Stimulated activated CD8-positive, alpha-beta memory T cell treated with anti-CD3 and anti-CD28 coated beads, Interleukin-7, amount 100 ng/mL, for 24 hours (primary cell): ENCODE measurements at places on chromosomes 7 and 10.

- DNase-seq, result no peak
Observed at GRCh38 chr10:71401056-71401455, 4.3 kb downstream of the CDH23 start.

DNA sequence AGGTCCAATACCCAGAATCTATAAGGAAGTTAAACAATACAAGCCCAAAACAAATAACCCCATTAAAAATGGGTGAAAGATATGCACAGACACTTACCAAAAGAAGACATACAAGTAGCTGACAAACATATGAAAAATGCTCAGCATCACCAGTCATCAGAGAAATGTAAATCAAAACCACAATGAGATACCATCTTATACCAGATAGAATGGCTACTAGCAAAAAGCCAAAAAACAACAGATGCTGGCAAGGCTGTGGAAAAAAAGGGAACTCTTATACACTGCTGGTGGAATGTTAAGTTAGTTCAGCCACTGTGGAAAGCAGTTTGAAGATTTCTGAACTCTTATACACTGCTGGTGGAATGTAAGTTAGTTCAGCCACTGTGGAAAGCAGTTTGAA lies 331.1 kb downstream of the KIF20B start:
- no peak for DNase-seq

DNA sequence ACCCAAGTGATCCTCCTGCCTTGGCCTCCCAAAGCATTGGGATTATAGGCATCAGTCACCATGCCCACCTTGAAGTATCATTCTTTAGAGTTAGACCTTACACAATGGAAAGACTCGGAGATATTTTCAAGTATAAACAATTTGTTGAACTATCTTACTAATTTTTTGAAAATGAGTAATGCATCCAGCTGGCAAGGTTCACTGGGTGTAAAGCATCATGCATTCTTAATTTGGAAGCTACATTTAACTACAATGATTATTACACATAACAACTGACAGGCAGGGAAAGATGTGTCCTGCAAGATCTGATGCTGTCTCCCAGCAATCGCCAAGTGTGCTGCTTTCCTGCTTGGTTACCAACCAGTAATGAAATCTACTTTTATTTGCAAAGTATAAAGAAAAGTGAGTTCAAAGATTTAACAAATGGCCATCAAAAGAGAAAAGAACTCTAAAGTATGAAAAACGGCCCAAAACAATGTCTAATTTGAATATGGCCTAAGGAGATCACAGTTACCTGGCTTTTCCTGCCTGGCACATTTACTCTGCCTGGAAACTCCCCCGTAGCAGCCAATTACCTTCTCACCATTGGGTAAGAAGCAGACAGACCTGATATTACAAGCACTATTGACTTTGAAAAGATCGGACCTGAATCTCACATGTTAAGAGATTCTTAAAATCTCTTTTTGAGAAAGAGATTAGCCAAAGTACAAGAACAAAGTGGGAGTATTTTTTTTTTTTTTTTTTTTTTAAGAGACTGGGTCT lies 59.3 kb upstream of the NMT2 start:
- DNase-seq, result no peak

DNA sequence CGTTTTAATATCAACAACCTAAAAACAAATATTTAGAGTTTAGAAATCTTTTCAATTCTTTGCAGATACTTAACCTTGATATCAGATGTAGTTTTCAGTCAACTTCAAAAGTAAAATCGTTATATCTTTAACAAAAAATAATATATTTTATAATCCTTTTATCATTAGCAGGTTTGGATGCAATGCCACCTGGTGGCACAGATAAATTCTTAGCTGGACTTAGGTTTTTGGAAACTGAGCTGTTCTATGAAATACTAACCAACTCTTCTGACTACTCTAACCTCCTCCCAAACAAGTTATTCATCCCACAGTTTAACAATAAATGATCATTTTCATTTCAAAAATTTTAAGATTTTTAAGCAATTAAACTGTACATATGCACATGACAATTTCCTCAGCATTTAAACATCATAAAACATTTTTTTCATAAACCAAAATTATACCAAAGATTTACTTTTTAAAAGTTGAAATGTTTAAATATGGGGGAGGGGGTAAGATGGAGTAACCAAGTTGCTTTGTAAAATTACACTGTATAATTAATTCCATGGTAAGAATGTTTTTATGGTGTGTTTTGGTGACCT lies 56.9 kb downstream of the HIBADH start:
- DNase-seq, result no peak

DNA sequence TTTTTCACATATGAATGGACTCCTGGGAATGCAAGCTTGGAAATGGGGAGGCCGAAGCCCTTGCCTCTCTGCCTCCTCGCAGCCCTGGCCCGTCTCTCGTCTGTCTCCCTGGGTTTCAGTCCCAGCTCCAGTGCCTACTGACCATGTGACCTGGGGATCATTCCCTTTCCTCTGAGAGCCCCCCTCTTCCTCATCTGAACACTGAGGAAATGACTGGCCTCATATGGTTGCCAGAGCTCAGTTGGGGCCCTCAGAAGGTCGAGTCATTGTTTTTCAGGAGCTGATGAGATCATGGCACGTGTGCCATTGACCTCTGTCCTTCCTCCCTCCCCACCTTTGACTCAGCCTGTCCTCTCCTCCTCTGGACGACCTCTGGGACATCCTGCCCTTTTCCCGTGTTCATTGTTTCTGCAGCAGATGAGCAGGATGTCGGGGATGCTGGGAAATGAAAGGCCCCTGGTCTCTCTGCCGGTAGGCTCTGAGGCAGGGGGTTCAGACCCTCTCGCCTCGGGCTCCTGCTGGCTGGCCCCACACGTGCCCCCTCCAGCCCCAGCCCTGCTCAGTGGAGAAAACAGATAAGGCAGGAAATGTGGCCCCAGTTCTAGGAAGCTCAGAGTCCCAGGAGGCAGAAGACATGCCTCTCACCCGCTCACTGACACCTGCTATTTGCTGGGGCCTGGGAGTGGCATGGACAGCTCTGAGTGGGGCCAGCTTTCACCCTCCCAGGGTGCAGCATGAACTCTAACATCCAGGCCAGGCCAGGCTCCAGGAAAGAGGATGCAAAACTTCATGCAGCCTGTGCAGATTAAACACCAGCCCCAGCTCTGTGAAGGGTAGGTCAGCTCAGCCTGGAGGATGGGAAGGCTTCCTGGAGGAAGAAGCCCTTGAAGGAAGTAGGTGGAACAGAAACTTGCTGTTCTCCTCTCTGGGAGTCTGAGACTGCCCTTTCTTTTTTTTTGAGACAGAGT lies 8.3 kb upstream of the PPP1R35 start:
- no peak for DNase-seq

DNA sequence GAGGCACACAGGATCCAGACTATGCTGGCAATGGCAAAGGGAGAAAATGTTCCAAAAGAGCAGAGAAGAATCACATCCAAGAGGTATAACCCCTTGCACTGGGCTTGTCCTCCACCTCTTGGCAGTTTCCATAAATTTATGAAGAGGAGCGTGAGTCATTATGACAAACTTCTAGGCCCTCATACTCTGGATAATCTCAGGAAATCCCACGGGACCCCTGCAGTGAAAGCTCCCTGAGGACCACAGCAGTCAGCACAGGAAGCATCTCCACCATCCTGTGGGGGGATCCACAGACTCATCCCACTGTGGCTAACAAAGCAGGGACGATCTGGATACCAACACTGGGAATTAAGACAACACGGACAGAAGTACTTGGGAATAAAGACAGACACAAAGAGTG lies 30.3 kb upstream of the GPAM start:
- no peak for DNase-seq

DNA sequence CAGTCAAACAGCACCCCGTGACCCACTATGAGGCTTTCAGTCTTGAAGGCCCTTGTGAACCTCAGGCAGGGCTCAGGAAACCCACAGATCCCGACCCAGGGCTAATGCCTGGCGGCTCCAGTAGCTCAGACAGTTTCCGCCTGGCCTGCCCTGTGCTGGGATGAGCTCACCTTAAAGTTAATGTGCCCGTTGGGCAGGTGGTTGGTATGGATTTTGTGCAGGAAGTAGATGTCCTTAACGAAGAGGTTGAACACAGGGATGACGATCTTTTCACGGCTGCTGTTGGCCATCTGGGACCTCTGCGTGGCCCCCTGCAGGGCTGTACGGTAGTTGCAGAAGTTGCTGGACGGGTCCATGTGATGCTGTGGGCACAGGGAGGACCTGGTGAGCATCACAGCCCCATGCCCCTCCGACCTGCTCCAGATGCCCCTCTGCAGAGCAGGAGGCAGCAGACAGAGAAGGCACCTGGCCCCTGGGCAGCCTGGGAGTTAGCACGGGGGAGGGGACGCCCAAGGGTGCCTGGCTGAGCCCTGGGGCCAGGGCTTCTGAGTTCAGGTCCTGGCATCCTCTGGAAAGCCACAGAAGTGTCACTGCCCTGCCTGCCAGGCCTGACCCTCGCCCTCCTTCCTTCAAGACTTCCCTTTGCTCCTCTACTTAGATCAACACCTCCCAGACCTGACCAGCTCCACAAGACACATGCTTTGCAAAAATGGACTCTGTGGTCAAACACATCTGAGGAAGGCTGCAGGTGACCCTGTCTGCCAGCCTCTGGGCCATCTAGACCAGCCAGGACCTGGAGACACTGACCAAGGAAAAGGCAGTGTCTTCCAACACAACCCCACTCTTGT lies 59.8 kb downstream of the CSGALNACT2 start:
- no peak for DNase-seq

GRCh38 chr7:156100086-156100485 lies 287.8 kb upstream of the SHH start:
- no peak for DNase-seq

GRCh38 chr10:72682638-72683037 lies 9.3 kb upstream of the MCU start:
- DNase-seq, result no peak

DNA sequence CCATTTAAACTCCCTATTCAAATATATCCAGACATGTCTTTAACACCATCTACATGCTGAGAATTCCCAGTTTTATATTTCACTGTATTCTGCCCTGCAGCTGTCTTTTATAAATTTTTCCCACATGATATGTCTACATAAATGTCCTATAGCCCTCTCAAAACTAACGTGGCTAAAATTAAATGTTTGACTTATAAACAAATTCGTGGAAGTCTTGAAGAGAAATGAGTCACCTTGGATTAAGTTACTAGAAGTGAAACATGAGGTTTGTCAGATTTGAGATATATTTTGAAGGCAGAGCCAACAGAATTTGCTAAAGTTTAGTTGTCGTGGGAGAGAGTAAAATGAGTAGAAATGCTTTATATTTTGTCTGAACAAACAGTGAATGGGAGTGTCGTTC lies 386.9 kb upstream of the CNTNAP2 start:
- DNase-seq, result no peak

GRCh38 chr10:62616885-62617590 lies 187.5 kb upstream of the ADO start:
- DNase-seq, result no peak

DNA sequence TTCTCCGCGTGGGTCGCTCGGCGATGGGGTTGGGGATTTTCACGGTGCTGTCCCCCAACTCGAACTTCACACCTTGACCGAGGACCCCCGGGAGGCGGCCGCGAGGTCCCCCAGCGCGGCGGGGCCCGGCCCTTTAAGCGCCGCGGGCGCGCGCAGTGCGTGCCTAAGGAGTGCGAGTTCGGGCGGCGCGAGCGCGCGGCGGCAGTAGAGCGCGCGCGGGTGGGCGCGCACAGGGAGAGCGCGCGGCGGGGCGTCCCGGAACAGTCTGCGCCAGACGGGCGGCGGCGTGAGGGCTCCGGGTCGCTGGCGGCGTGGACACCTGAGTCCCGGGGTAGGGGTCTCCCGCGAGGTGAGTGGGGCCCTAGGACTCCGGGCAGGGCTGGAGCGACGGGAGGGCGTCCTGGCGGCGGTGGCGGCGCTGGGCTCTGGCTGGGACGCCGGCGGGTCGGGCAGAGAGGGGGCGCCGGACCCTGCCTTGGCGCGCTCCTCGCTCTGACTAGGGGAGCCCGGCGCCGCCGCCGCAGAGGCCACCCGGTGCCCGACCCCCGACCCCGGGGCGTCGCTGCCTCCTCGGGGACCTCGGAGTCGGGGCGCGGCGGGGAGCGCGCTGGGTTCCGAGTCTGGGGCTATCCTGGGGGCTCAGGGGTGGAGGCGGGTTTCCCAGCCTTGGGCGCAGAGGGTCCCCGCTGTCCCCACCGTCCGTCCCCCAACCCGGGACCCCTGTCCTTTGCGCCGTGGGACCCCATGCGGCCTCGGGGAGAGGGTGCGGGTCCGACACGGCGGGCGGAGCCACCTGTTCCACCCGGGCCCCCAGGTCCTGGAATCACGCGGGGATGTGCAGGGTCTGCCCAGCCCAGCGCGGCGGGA lies at the start of gene PROSER2:
Gene PROSER2, plus strand, starts transcription at position 235 of the 867 bp plus-strand sequence. CDS start 28,722 bp downstream, outside the sequence.
- no peak for DNase-seq

GRCh38 chr10:122461729-122462532 lies 578 bp downstream of the HTRA1 start:
- no peak for DNase-seq

DNA sequence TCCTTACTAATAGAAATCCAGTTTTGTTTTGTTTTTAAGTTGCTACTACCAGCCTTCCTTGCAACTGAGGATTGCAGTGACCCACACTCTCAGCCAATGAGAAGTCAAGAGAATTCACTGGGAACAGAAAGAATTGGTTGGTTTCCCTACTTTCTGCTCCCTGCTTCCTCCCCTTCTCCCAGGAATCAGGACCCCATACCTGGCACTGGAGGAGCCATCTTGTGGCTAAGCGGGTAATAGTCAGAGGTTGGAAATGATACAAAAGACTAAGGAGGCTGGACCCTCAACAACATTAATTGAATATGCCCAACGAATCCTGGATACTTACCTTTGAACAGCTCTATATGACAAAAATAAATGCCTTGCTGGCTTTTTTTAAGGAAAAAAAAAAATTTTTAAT lies 6.3 kb downstream of the TMEM176A start:
- no peak for DNase-seq

DNA sequence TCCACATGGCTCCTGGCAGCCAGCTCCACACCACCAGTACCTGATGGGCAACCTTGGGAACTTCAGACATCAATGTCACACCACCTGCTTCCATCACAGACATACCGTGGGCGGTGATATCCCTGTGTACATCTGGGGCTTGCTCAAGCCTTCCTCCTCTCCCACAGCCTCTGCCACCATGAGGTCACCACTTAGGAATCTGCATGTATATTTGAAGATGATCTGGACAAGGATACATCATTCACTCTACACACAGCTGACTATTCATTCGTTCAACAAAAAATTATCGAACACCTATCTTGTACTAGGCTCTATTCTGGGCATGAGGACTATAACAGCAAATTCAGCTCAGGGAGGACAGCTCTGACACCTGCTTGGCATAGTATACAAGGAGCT lies 6.8 kb downstream of the DLG5 start:
- no peak for DNase-seq

GRCh38 chr7:23016345-23017253 lies 2.7 kb upstream of the HYCC1 start:
- DNase-seq, result no peak

- DNase-seq, result no peak
Observed at GRCh38 chr7:1024331-1024841, 20.0 kb upstream of the GPR146 start.

- DNase-seq, result no peak
Observed at GRCh38 chr10:7407368-7408290, 3.2 kb downstream of the SFMBT2 start.

DNA sequence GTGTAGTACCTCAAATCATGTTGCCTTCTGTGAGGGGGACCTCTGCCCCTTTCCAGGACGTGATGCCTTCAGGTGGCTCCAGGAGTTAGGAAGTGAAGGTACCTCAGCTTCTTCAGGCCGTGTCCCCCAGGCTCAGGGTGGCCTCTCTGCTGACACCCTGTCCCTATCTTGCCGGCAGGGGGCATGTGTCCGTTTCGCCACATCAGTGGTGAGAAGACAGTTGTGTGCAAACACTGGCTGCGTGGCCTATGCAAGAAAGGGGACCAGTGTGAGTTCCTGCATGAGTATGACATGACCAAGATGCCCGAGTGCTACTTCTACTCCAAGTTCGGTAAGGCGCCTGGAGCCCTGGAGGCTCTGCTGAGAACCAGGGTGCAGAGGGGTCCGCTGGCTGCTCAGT lies 9.2 kb downstream of the CPSF4 start:
- no peak for DNase-seq
